ENCODE measurements at places on chromosomes 11 and 22.

DNA sequence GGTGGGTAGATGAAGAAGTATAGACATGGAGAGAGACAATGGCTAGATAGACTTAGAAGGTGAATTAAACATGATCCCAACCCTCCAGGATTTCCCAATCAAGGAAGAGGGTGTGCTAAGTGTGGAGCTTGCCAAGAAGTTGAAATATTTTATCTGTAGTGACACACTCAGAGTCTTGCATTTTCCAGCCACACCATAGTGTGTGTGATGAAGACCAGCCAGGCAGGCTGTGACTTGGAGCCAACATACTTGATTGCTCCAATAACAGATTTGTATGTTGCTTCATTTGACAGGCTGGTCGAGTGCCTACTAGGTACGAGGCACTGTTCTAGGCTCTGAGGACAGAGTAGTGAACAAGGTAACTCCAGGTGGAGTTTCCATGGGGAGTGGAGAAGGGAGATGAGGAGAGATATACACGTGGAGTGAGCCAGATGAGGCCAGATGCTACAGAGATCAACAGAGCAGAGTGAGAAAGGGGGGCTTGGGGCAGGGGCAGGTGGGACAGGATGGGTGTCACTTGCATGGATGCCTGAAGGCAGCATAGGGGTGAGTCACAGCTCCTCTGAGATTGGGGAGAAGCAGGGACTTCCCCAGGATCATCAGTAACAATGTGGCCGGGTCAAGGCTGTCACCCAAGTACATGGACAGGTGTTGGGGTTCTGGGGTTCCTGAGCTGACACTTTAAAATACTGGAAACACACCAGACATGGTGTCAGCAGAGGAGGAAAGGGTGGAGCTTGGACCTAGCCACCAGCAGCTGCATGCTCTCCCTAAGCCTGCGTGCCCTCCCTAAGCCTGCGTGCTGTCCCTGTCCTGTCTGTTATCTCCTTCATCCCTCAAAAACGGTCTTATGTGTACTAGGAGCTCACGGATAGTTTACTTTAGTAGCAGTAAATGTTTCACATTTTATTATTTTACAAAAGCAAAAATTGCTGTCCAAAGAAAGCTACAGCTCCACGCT lies 23.6 kb downstream of the PDGFB start:
- DNase-seq, result no peak

DNA sequence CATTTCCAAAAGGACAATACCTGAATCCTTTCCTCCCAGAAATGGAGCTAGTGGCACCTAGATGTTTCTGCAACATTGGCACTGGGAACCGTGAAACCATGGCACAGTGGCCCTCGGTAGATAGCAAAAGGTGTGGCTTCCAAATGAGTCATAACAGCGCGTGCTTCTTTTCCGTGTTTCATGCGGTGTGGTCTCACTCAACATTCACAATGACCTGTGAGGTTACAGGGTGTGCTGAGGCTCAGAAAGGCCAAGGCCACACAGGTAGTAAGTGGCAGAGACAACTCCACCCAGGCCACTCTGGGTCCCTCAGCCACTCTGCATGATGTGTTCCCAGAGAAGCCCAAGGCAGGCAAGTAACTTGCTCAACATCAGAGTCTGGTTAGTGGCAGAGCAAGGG lies 67.4 kb downstream of the TP53I11 start:
- DNase-seq, result peak; percentile 16

- DNase-seq, result no peak
Observed at GRCh38 chr11:47982616-47983015, 2.3 kb downstream of the PTPRJ start.

DNA sequence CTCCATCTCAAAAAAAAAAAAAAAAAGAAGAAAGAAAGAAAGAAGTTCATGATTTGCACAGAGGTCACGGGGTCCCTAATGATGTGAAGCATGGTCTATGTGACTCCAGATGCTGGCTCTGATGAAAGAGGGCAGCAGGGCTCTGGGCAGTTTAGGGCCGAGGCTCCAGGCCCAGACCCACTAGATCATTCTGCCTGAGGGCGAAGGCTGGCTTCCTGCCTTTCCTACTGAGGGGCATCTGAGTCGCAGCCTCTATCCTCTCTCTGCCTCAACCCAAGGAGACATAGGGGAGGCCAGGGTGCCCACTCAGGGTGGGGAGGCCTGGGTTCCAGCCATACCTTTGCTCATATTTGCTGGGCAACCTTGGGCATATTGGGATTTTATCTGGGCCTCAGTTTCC lies 4.8 kb downstream of the SLC35E4 start:
- DNase-seq, result no peak

- DNase-seq, result no peak
Observed at GRCh38 chr11:34240150-34240494, 117.7 kb downstream of the ABTB2 start.

- peak; percentile 53 for DNase-seq
Observed at GRCh38 chr11:102244681-102245409, 72.4 kb upstream of the BIRC3 start.

DNA sequence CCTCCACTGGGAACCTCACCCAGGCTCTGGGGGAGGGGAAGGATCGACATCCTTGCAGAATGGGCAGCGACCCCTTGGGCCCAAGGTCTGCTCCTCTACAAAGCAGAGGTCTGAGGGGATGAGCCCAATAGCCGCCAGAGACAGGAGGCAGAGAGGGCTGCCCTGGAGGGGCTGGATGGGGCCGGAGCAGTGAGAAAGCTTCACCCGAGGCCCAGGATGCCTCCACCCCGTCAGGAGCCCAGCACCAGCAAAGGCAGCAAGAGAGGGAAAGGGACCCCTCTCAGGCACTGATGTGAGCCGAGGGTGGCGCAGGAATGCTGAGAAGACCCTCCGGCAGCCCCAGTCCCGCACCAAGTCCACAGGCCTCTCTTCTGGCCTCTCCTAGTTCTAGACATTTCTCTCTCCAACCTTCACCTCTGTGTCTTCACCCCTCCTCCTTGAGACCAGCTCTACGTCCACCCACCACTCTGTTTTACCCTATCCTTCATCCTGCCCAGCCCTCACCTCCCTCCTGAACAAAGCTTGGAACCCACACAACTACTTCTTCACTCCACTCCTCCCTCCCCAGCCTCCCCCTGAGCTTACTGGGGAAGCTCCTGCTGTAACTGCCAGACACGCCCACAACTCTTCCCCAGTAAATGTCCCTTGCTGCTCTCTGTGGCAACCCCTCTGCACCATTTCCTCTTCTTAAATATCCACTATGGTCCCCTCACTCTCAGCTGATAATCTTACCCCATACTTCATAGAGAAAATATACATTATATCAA lies 131.9 kb downstream of the MPPED1 start:
- no peak for DNase-seq

DNA sequence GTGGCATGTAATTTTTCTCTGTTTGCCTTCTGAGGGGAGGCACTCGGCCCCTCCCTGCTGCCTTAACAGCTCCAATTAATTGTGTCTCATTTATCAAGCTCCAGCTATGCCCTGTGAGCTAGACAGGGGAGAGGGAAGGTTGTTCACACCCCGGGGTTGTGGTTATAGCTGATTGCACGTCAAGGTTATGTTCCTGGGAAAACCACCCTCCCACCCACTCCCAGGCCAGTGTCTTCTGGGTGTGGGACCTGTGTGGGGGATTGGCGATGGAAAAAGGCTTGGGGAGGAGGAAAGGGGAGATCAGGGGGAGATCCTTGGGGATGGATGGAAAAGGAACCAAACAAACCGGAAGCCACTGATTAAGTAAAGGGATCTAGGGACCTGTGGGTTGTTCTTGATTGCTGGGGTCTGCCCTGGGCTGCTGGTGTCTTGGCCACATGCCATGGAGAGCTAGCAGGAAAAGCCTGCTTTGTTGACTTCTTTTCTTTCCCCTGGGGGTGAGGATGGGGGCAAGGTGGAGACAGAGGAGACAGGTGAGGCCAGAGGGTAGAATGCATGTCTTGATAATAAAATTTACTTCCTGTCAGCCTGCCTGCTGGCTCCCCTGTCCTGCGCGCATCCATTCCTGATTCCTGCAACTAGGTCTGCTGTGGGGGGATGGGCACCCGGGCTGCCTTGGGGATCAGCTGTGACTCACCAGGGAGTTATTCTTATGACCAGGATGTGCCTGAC lies 13.5 kb upstream of the SORL1-AS1 start:
- DNase-seq, result peak; percentile 93

GRCh38 chr11:83566950-83567349 lies 280.8 kb upstream of the CCDC90B start:
- DNase-seq, result no peak

DNA sequence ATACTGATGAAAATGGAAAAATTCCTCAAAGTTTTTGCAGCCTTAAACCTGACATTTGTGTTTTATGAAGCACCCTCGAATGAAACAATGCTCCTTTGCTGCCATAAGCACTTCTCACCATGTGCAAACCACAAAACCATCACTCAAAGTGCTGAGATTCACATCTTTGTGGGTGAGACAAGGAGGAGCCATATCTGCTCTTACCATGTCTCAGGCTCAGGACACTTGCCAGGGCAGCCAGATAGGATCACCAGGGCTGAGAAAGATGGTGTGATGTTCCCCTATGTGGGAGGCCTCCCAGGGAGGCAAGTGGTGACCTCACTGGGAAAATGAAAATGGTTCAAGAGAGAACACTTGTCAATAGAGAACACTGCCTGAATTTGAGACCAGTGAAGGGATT lies 120.4 kb downstream of the CCDC34 start:
- DNase-seq, result no peak

DNA sequence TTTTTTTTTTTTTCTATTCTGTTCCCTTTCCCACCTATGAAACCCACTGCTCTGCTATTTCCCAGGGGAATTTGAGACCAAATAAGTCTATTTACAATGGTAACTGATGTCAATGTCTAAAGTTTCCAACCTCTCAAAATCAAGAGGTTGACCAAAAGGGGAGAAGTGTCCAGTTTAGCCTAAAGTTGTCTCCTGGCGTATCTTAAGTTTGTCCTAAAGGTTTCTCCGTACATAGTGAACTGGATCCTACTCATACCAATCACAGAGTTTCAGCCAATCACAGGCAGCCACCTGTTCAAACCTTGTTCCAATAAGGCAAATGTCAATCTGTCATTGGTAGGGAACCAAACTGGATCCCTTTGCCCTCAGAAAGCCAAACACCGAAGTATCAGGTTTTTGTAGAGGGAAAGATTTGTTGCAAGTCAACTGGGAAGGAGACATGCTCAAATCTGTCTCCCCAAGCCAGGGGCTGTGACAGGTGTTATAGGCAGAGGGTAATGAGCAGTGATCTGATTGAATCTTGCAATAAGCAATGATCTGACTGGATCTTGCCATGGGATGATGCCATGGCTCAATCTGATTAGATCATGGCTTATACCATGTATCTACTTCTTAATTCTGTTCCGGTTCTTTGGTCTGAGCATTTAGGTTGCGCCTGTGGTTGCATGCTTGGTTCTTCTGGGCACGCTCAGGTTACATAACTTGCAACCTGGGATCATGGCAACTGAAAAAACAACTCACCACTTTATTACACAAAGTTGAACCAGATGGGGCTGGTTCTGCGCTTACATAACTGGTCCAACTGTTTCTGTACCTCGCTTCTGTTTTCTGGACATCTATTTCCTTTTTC lies 1.1 kb upstream of the VPS37C start:
- peak; percentile 82 for DNase-seq

- DNase-seq, result no peak
Observed at GRCh38 chr22:37284126-37284804, 2.0 kb downstream of the CYTH4 start.

DNA sequence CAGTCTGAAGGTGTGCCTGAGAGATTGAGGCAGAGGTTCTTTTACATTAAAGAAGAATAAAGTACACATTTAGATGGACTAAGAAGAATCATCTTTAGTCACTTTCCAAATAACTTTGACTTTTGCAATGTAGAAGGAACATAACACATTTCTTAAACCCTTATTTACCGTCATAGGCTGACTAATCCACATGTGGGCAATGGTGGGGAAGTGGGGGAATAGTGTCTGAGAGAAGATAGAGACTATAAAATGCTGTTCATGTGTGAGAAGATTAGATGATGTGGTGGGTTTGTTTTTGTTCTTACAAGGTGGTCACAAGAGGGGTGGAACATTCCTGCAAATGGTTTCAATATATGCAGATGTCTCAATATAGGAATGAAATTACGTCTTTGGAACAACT lies 1.8 kb downstream of the MS4A4A start:
- DNase-seq, result no peak

GRCh38 chr11:86067009-86067850 lies 1.7 kb downstream of the PICALM start:
- DNase-seq, result no peak

DNA sequence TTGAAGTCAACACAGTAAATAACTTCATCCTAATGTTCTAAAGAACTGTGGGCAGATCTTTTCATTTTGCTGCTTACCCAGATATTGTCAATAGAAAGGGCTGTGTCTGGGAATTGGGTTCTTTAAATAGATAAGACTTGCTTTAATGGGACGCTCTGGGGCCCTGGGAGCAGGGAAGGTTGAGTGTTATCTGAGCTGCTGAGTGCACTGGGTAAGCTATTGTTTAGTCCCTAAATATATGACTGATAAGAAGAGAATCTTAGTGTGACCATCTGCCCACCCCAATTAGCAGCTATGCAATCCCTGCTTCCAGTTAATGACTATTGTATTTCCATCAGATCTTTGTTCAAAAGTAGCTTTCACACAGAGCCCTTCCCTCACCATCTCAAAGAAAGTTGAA lies 44.4 kb downstream of the ARHGAP42 start:
- no peak for DNase-seq

DNA sequence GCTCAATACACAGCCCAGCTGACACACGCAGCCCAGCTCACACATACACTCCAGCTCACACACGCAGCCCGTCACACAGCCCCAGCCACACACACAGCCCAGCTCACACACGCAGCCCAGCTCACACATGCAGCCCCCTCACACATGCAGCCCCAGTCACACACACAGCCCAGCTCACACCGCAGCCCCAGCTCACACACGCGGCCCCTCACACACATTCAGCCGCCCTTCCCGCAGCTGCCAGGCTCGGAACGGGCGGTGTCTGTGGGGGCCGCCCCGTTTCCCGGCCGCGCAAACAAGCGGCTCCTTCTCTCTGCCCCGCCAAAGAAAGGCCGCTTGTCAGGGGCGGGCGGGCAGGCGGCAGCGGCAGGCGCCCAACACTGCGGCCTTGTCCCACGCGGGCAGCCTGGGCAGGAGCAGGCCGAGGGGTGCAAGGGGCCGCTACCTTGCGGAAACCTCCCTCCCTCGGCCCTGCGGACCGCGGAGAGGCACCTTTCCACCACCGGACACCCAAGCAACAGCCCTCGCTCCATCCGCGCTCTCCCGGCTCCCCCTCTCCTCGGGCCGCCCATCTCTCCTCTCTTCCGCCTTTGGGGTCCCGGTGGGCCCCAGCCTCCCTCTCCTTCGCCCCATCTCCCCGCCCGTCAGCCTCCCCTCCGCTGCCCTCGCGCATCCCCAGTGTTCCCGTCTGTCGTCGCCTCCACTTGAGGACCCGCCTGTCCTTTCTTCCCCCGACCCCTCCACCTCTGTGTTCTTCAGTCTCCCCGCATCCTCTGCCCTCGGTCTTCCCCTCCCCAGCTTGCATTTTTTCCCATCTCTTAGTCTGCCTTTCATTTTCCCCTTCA lies 2.2 kb downstream of the PHLDB1 start:
- no peak for DNase-seq

- no peak for DNase-seq
Observed at GRCh38 chr11:106601684-106602297, 416.5 kb downstream of the GUCY1A2 start.

- no peak for DNase-seq
Observed at GRCh38 chr11:69574608-69575255, 66.2 kb upstream of the CCND1 start.

- no peak for DNase-seq
Observed at GRCh38 chr11:83680321-83680720, 394.2 kb upstream of the CCDC90B start.

Data from HCT116 (cell line).